ENCODE measurements at places on chromosomes 1 and 21. TPM values are rescaled to one million over a fixed set of nuclear protein-coding genes. Genes with fewer than 3 reads are reported as not detected.

DNA sequence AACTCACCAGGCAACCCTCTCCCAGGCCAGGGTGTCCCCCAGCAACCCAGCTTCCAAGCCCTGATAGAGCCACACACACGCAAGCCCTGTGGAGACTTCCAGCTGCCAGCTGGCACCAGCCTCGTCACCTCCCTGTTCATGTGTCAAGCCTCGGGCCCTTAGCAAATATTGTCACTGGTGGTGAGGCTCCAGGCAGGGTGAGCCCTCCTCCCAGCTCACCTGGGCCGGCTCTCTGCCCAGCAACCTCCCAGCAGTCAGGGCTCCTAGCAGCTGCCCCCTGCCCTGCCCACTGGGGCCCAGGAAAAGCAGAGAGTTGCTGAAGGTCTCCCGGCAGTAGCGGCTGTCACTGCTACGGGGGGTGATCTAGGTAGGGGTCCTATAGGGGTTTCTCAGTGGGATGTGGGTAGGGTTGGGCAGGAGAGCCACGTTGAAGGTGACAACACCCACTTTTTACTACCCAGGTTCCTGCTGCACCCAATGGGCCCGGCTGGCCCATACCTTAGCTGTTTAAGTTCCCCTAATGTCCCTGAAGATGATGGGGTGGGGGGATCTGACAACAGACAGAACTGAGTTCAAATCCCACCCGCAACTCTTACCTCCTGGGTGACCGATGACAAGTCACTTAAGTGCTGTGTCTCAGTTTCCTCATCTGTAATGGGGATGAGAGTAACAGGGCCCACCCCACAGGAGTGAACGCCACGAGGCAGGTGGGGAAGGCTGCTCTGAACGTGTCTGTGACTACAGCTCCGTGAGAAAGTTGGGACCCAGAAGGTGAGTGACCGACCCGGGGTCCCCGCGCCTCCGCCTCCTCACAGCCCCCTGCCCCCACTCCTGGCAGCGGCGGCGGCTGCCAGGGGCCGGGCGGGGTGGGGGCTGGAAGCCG, 678 bp downstream of the TTC39A start:
- peak; percentile 83 for DNase-seq

DNA sequence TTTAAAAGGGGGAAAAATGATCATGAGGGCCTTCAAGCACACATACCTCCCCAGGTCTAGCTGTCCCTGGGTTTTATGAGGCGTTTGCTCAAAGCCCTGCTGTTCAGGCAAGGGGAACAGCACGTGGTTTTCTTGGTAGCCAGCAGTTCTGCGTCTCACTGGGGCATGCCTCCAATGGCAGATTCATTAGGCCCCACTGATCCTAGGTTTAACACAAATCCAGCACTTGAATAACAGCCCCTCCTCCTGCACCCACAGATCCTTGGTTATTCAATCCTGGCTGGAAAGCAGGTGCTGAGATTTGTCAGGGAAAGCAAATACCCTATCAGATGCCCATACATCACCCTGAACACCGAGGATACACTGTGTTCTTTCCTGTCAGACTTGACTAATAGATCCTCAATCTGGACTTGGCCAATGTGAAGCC, 106.4 kb downstream of the ZC3H11B start:
- no peak for DNase-seq

Gene C8A
- 10.7 TPM for total RNA-seq

Gene RIT1
- total RNA-seq, result 38.9 TPM

Gene PAQR7
- 39.7 TPM for total RNA-seq

Gene CRP
- 46.3 TPM for total RNA-seq
